ENCODE measurements at places on chromosomes 5 and 9. TPM values are rescaled to one million over a fixed set of nuclear protein-coding genes. Genes with fewer than 3 reads are reported as not detected.

DNA sequence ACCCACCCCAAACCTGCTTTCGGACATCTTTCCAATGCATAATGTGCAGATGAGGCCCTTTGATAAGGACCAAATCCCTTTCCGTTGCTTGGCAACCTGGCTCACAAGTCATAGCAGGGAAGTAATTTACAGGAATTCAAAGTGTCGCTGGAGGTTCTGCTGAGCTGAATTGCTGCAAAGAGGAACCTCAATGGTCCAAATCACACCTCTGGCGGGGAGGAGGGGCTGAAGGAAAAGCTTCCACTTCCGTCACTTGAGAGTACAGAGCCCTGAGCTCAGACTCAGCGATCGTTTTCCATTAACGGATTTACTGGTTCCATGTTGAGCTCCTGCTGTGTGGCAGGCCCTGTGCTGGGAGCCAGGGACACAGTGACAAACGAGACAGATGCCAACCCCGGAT lies 99.3 kb downstream of the KCNIP1 start:
- DNase-seq, result no peak

- DNase-seq, result no peak
Observed at GRCh38 chr9:95502248-95502647, 14.5 kb downstream of the PTCH1 start.

GRCh38 chr9:135814421-135815095 lies 92.8 kb downstream of the CAMSAP1 start:
- DNase-seq, result no peak

DNA sequence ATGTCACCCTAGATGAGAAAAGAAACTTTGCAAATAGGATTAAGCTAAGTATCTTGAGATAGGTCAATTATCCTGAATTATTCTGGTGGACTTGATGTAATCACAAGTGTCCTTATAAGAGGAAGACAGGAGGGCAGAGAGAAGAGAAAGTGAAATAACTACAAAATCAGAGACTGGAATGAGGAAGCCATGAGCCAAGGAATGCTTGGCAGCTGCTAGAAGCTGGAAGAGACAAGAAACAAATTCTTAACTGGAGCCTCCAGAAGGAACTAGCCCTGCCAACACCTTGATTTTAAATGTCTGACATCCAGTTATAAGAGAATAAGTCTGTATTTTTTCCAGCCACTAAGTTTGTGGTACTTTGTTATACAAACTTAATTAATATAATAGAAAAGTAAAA lies 480.0 kb downstream of the NR2F1-AS1 start:
- DNase-seq, result no peak

DNA sequence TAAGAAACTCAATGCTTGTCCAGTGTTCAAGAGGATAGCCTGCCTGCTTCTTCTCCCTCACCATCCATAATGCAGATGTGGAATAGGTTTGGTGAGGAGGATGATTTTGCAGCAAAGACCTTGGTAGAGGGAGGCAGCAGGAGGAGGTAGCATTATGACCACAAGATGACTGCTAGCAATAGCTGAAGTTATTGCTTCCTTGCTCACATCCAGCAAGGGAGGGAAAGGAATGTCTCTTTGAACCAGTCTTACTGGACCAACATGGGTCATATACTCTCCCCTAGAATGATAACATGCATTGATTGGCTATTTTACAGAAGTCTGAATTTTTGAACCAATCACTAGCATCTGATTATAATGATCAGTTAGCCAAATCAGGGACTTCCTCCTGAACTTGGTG lies 607.6 kb downstream of the EBF1 start:
- no peak for DNase-seq

GRCh38 chr9:84755380-84755779 lies 85.9 kb downstream of the NTRK2 start:
- DNase-seq, result no peak

- peak; percentile 85 for DNase-seq
Observed at GRCh38 chr5:172730981-172731679, 39.9 kb downstream of the DUSP1 start.

DNA sequence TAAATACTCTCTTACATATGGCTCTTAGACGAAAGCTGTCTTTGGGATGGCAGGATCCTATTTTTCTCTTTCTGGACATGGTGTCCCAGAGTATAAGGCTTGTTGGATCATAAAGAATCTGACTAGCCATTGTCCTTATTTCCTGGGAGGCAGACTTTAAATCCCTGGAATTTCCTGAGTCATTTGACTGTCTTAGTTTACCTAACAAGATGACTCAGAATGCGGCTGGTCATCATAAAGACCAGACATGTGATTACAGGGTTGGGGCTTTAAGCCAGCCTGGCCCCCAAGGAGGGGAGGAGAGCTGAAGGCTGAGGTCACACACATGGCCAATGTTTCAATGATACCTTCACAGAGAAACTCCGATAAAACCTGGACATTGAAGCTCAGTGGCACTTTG lies 37.2 kb downstream of the FAM240B start:
- DNase-seq, result peak; percentile 74

DNA sequence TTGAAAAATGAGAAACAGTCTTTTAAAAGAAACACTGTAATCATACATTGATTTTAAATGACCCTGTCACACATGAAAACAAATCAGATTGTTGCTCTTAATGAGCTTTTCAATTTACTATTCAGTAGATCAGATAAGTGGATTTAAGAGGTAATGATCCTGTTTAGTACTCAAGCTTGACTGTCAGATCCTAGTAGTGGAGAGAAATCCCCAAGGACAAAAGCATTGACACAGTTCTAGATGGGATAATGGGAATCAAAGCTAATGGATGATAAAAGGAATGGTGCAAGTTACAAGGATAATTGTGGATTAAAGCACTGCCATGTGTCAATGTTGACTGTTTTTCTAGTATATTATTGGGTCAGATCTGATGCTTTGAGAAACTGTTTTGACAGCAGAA lies 142.3 kb upstream of the TLX3 start:
- no peak for DNase-seq

DNA sequence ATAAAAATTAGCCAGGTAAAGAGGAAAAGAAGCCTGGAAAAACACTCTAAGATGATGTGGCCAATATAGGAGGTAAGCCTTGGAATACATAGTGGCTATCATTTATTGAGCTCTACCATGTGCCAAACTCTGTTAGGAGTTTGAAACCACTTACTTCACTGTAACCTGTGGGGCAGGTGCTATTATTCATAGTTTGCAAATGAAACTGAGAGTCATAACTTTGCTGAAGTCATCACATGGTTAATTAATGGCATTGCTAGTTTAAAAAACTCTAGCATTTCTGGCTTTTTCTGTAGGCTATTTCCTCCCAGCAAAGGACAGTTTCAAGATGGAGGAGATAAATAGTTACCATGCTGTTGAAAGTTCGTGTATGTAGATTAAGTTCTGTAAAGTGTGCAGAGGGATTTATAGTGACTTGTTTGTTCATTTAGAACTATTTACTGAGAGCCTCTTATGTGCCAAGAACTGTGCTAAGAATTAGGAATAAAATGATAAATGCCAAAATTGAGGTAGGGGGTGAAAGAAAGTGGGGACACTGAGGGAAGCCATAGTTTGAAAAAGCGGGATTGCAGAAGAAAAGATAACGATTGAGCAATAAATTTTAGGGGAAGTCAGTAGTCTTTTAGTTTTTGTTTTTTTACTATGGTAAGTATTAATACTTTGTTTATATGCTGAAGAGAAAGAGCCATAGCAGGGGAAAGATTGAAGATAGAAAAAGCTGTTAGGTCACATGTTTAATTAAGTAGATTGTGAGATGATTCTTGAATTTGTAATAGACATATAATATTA lies 57.2 kb downstream of the WDR70 start:
- no peak for DNase-seq

DNA sequence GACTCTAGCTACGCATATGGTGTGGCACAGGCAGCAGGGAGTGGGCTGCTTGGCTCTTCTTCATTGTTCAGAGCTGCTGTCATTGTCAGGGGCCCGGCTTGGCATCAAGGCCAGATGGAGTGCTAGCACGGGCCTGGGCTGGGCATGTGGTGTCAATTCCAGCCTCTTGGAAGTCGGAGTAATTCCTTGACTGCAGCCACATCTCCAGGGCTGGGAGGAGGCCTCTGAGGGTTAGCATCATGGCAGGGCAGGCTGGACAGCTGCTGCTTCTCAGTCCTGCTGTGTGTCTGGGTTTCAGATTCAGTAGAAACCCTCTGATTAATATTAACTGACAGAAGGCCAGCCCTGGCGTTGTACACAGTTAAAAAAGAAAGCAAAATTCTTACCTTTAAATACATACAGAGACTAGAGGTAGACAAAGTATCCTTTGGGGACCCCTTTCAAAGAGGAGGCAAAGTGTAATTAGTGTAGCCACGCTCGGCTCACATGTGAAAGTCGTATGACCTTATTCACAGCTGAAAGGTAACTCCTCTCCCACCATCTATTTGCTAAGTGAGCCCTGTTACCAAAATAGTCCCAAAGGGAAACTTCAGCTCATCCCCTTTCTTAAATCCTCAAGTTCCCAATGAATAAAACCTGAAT lies 126.4 kb downstream of the DOCK2 start:
- no peak for DNase-seq

DNA sequence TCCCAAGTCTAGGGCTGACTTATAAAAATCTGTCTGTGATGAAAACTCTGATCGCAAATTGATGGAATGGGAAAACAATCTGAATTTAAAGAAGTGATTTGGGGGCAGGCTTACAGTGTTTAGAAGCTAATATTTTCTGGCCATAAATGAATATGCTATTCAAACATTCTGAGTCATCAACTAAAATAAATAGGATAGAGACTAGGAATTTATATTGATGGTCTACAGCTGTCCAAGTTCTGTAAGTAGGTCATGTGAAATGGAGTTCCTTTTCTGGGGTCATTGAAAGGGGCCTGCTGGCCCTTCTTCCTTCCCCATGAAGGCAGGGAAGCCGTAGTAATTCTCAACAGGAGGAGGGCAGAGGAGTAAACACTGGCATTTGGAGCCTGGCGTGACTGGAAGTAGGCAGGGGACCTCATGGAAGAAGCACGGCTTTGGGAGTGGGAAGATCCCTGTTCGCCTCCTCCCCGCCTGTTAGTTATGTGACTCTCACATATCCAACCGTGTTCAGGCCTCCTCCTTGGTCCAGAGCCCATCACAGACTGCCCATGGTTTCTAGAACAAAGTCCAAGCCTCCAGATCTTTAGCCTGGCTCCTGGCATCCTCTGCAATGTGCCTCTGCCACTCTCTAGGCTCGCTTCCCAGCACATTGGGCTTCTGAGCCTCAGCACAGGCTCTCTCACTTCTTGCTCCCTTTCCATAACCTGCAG lies 31.7 kb downstream of the ALG2 start:
- DNase-seq, result no peak

- no peak for DNase-seq
Observed at GRCh38 chr5:177070536-177071191, 16.1 kb upstream of the FGFR4 start.

DNA sequence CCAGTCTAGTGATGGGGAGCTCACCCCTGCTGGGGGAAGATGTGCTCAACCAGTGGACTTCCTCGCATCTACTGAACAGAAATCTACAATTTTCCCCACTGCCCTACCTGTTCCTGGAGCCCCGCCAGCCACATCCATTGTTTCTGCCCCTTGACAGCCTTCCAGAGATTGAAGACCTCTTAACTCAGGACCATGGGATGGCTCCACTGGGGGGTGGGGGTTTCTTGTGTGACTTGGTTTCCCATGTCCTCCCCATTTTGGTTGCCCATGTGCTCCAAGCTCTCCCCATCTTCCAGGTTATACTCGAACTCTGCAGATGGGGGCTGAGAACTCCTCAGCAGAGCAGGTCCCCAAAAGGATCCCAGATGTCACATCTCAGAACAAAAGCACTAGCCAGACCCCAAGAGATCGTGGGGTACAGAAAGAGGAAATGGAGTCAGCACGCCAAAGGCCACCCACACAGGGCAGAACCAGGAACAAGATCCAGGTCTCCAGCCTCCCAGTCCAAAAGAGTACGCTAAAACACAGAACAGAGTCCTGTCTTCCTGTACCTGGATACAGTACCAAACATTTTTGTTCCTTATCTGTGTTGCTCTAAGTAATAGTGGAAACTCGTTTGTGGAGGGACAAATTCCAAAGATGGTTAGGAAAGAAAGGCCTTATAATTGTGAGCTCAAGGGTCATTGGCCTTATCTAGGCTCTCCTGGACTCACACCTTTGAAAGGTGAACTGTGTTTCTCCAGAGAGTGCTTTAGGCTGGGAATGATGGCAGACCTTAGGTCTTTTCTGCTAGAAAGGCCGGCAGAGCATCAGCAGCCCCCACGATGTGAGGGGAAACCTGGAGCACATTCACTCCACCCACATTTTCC lies 15.8 kb downstream of the CORO2A start:
- no peak for DNase-seq

- DNase-seq, result no peak
Observed at GRCh38 chr5:56532466-56532865, 282.9 kb upstream of the MAP3K1 start.

DNA sequence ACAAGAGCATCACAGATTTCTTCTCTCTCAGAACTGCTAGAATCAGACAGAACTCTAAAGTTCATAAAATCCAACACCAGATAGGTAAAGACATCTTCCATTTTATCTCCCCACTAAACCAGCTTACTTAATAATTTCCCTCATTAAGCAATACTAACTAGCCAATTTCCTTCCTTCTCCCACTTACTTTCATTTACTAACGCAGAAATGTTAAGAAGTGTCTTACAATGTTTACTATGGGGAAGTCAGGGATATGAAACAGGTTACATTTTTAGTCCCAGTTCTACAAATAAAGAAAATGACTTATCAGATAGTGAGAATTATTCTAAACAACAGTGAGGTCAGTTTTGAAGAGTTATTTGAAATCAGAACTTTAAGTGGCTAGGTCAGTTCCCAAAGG lies 236.5 kb downstream of the FBXL17 start:
- no peak for DNase-seq

DNA sequence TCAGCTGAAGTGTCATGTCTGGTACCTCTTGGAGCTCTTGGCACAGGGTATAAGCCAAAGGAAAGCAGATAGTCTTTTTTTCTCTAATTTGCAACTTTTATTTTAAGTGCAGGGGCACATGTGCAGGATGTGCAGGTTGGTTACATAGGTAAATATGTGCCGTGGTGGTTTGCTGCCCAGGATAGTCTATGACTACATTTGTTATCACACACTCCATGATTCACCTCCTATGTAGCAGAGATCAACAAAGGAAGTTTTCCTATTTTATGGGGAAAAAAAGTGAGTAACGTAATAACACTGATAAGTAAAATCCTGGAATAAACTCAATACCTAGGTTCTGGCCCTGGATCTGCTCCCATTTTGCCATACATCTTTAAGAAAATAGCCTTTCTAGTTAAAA lies 234.6 kb downstream of the CAAP1 start:
- DNase-seq, result no peak

GRCh38 chr9:2013743-2014475 lies 1.2 kb upstream of the SMARCA2 start:
- no peak for DNase-seq

C9 gene
- total RNA-seq, result not detected

WDR38 gene
- not detected for total RNA-seq

SLC4A9 gene
- not detected for total RNA-seq

SLC34A1 gene
- total RNA-seq, result 1.5 TPM

GNA14 gene
- not detected for total RNA-seq

CDC37L1 gene
- total RNA-seq, result 8.7 TPM
